ENCODE measurements at places on chromosomes 13 and 19.
A peak's percentile ranks its signal among the peaks of the same experiment; 100 is the strongest.

DNA sequence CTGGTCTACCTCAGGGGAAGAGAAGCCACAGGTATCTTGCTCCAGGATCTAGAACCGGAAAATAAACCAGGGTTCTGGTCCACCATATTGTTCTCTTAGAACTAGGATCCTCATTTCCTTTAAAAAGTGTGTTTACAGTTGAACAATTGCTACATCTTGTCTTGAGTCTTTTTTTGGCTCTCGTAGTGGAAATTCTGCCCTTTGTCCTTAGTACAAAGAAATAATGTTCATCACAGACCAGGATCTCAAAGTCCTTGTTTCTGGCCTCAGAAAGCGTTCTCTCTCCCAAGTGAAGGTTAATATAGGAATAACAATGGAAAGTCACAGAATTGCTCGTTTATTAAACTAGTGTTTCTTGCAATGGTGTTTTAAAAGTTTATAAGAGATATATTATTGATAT lies 20.8 kb downstream of the KLF2 start:
- no peak for DNase-seq

DNA sequence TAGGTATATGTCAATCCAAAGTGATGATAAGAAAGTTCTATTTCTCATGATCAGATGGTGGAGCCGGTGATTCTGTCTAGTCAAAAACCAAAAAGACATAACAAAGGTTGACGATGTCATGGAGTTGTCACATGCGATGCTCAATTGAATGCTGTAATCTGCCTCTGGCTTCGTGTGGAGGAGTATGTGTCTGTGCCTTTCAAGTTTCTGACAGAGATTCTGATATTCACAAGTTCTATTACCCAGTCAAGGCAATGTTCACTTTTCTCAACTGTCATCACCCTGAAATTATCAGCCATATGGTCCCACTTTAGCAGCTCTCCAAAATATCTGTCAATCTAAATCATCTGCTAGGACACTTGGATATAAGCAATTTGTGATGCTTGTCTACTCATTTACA lies 367.6 kb upstream of the PRR20A start:
- no peak for DNase-seq

DNA sequence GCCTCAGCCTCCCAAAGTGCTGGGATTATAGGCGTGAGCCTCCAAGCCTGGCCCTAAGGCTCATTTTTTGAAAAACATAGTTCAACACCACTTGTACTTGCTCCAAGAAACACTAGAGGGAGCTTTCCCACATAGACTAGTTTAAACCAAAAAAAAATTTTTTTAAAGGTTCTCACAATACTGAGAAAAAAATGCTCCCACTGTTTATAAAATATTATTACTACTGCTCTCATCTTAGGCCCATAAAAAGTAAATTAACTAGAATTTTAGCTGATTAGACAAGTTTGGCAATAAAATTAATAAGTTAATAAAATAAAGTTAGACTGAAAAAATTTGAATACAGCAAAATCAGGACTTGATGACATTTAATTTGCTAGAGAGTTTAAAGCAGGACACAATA lies 109.5 kb downstream of the TBC1D4 start:
- DNase-seq = no peak

GRCh38 chr13:39073983-39074382 lies 35.7 kb downstream of the NHLRC3 start:
- no peak for DNase-seq

GRCh38 chr13:40116008-40116407 lies 460.5 kb downstream of the COG6 start:
- DNase-seq = no peak

DNA sequence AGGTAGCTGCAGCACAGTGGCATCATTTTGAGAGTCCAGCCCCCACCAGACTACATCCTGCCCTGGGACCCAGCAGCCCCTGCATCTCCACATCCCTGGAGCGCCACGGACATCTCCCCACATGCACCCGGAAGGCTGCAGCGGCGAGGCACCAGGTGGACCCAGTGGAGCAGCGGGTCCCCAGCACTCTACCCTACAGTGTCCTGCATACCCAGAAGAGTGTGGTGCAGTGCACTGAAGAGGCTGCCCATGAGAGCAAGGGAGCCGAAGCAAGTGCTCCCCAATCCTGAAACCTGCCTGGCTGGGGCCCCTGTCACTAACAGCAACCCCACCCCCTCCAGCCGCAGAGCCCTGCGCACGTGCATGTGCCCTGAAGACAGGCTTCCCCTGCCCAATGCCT lies 21.3 kb upstream of the SLC7A9 start:
- DNase-seq = no peak

DNA sequence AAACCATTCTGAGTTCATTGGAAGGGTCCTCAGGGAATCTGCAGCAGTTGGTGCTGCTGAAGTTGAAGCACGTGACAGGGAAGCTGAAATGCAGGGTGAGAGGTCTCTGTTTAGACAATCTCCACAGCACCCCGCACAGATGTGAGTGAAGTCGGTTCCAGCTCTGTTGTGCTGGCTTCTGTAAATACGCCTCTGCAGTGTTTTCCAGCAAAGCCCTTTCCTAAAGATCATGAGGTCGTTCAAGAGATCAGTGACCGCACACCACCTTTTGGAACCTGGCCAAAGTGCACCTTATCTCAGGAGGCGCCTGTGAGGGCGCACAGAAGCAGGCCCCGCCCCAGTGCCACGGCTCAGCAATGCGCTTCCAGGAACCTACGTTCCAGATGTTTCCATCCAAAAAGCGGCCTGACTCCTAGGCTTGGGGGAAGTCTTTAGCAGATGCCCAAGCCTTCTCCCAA lies 10.8 kb downstream of the CUL4A start:
- DNase-seq = no peak

DNA sequence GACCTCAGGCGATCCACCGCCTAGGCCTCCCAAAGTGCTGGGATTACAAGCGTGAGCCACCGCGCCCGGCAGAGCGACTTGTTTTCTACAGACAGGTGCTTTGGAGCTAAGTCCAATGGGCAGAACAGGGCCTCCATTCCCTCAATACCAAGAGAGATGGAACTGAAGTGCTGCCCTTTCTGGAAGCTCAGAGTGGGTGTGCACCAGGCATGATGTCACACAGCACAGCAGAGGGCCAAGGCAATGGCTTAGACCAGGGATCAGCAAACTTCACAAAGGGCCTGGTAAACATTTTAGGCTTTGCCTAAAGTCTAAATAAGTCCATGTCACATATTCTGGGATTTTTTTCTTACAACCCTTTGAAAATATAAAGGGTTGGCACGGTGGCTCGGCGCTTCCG lies 21.3 kb downstream of the TLE6 start:
- DNase-seq = no peak

DNA sequence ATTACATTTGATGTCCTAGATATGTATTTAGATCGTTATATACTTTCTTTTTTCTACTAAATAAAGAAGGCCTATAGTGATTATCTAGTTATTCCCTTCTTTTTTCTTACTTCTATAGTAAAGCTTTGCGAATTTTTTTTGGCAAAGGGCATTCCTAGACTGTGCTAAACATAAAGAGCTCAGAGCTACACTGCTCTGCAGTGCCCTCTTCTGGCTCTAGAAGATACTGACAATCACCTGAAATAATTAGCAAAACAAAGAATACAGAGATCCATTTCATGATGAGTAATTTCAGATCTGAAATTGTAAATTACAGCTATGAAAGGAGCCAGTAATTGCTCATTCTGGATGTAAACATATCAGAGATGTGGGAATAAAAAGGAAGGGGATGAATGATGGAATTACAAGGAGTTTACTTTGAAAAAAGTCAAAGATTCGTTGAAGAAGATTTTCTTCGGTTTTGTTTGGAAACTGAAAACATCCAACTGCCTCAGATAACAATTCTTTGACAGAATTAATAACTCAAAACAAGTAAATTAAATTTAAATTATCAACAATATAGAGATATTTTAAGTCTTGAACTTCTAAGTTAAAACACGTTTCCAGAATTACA lies 288.5 kb downstream of the NALCN start:
- no peak for DNase-seq

DNA sequence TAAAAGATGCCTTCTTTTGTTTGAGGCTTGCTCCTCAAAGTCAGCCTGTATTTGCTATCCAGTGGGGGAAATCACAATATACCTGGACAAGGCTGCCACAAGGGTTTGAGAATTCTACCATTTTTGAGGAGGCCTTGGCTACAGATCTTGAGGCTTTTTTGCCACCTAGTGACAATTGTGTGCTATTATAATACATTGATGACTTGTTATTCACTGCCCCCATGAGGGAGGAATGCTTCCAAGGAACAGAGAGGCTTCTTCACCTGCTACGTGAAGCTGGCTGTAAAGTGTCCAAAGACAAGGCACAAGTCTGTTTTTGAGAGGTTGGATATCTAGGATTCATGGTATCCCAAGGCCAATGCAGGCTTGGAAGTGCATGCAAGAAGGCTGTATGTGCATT lies 72.5 kb downstream of the ZNF708 start:
- no peak for DNase-seq

DNA sequence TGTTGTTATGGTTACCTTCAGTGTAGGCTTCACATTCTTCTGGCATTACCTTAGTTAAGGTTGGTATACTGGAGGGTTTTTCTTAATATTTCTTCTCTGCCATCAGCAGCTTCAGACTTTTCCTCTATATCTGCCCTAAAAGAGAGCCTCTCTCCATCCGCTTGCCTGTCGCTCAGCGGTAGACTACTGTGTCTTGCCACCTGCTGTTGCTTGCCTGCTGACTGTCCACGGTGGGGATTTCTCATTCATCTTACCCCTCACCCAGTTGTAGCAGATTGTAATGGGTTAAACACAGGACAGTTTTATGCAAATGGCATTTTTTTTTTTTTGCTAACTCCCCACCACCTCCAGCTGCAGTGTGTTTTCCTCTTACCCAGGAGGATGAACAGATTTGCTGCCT lies 577.2 kb downstream of the SLITRK5 start:
- DNase-seq = no peak

GRCh38 chr13:25978961-25979360 lies 72.9 kb downstream of the SHISA2 start:
- DNase-seq = no peak

- no peak for DNase-seq
These were observed 274.7 kb upstream of the SOX21 start for GRCh38 chr13:94987081-94987480.

- no peak for DNase-seq
These were observed 6.1 kb downstream of the SLC35E1 start for GRCh38 chr19:16566161-16566560.

- no peak for DNase-seq
These were observed 1610.1 kb upstream of the PCDH20 start for GRCh38 chr13:63025741-63026140.

DNA sequence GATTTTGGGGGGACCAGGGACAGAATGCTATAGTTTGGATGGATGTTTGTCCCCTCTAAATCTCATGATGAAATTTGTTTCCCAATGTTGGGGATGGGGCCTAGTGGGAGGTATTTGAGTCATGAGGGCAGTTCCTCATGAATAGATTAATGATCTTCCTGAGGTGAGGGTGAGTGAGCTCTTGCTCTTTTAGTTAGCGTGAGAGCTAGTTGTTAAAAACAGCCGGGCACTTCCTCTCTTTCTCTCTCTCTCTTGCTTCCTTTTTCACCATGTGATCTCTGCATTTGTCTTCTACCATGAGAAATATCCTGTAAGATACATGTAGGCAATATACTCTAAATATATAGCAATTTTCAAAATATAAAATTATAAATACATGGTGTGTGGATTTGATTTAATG lies 290.8 kb upstream of the PCDH9 start:
- no peak for DNase-seq

- DNase-seq = no peak
These were observed 141.8 kb downstream of the ABCC4 start for GRCh38 chr13:95159458-95159857.

DNA sequence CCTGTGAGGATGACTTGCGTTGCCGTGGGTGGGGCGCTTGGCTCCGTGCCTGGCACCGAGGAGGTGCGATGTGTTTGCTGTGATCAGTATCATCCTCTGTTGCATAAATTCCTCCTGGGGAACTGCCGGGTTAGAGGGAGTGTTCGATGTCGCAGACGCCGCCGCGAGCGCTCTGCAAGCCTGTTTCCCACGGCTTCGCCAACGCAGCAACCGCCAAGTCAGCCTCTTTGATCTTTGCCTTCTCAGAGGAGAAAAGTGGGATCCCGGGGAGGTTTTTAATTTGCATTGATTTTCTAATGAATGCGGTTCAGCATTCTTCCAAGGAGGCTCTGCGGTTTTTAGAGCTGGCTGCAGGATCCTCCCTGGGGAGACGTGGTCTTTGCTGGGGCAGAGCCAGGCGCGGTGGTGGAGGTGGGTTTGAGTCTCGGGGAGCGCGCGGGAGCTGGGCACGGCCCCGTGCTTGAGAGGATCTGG lies 7.6 kb downstream of the GPR32 start:
- no peak for DNase-seq

DNA sequence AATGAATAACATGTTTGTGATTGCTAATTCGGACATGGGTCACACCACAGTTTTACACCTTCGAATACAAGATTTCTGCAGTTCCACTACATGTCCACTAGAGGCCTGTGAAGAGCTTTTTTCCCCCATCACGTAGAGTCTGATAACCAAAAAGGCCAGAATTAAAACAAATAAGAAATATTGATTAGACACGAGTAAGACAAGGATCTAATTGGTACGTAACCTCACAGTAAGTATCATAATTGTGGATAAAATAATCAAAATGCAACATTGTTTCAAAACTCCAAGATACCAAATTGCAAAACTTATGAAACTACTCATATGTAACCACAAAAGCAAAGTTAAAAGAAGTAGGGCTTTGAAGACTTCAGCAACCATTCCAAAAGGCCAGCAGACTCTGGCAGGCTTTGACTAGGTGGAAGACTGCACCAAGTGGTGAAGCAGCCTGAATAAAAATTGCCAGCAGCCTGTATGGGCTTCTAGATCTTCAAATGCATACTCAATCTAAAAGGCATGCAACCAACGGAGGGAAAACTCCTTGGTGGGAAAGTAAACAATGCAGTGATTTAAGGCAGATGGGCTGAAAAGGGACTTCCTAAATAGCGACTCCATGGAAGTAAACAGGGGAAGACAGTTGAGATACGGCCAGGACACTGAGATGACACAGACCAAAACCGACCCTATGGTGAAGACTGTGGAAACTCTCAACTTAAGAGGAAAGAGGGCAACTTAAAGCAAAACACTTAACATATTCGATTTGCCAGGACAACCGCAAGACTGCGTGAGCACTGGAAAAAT lies 56.7 kb downstream of the STARD13 start:
- no peak for DNase-seq

GRCh38 chr13:94330552-94331071 lies 148.9 kb downstream of the DCT start:
- no peak for DNase-seq

GRCh38 chr19:9032136-9032631 lies 22.0 kb upstream of the MUC16 start:
- no peak for DNase-seq

GRCh38 chr13:45519493-45519892 lies 54.8 kb downstream of the COG3 start:
- no peak for DNase-seq

GRCh38 chr13:107348471-107348870 lies 780.5 kb upstream of the ARGLU1 start:
- DNase-seq = no peak

GRCh38 chr19:459724-460511 lies 915 bp downstream of the SHC2 start:
- peak; percentile 87 for DNase-seq

GRCh38 chr13:33512880-33513554 lies 227.5 kb upstream of the STARD13 start:
- no peak for DNase-seq
